ENCODE measurements at places on chromosomes 4 and X.

DNA sequence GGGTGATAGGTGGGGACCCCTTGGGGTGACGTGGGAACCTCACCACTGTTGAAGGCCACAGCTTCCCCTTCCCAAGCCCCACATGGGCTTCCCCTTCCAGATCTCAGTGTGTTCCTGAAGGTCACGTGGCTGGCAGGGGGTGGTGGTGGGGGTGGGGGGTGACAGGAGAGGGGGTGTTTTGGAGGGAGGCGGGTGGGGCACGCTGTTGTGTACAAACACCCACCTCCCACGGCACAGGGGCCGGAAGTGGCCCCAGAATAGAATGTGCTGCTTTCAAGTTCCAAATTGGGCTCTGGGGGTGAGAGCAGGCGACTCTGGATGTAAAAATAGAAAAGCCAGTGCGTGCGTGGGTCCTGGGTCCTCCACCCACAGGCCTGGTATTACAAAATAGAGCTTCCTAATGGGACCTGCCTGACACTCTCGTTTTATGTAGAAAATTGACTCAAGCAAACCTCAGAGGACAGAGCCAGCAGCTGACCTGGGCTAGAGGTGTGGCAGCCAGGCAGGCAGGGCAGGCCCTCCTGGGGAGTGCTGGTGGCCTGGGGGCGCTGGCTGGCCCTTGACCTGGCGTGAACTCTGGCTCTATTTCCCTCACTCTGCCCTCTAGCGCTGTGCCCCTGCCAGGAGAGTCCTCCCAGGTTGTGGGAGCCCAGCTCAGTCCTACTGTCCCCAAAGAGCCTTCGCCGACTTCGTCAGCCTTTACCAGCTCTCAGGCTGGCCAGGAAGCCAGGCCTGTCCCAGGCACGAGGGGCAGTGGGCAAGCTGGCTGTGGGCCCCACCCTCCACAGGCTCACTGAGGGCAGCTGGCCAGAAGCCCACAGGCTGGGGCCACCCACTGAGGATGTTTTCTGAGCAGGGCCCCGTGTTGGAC is 5.4 kb upstream of the SH3BP2 start:
- no peak for DNase-seq

- no peak for DNase-seq
Measured at GRCh38 chrX:15860921-15861320, 6.3 kb upstream of the AP1S2 start.

DNA sequence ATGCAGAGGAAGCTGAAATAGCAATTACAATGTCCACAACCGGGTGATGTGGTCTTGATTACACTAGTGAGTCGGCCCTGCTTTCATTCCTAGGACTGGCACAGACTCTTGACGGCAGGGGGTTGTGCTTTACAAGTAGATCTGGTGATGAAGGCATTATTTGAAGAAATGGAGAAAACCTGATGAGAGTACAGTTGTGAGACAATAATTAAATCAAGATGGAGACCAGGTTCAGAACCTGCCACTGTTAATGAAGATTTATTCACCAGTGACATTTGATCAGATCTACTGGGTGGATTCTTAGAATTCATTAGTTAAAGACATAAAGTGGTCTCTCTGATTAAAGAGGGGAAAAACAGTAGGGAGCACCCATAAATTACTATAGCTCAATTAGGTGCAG is 747.2 kb downstream of the STPG2 start:
- DNase-seq, result no peak

GRCh38 chr4:181018913-181019312 is 1224.3 kb upstream of the TENM3 start:
- no peak for DNase-seq

- no peak for DNase-seq
Measured at GRCh38 chr4:2849267-2850152, 5.9 kb downstream of the ADD1 start.

DNA sequence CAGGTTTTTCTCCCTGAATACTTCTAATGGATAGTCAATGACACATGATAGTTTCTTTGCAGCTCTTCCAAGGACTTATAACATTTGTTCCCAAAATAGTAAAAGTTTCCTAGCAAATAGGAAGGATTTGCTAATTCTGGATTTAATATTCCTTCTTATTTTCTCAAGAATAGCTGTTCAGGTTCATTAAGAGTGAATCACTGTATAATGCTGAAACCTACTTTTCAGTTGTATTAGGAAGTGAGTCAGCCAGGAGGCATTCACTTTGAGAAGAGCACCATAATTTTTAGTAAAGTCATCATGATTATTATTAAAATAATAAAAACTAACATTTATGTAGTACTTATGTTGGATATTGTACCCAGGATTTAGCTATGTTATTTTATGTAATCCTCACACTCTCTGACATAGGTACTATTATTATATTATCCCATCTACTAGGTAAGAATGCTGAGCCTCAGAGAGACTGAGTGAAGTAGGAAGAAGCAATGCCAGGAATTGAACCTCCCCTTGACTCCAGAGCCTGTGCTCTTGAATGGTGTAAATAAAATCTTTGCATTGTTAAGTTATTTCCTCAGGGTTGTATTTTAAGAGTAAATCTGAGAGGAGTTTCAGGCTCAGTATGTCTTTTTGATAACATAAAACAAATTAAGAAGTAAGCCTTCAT is 114.8 kb downstream of the REELD1 start:
- DNase-seq, result no peak

- DNase-seq, result no peak
Measured at GRCh38 chr4:182805321-182805720, 111.9 kb downstream of the DCTD start.

DNA sequence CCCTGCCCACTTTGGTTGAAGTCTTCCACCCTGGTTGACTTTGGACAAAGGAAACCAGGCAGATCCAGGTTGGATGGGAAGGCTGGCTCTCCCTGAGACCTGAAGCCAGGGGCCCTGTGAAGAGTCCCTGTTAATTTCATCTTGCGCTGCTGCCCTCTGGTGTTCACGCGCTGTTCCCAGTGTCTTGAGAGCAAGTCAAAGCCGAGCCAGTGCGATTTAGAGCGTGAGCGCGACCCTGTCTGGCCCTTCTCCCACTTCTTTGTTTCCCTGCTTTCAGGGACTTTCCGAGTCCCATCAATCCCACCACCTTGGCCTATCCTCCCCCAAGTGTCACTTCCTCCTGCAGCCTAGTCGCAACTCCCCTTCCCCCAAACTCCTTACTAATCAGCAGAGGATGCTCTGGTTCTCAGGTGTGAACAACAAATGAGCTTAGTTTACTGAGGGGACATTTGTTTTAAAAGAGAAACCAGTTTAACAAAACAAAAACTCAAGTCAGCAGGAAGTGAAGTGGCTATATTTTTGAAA is 25.8 kb upstream of the CHRNA9 start:
- peak; percentile 86 for DNase-seq

DNA sequence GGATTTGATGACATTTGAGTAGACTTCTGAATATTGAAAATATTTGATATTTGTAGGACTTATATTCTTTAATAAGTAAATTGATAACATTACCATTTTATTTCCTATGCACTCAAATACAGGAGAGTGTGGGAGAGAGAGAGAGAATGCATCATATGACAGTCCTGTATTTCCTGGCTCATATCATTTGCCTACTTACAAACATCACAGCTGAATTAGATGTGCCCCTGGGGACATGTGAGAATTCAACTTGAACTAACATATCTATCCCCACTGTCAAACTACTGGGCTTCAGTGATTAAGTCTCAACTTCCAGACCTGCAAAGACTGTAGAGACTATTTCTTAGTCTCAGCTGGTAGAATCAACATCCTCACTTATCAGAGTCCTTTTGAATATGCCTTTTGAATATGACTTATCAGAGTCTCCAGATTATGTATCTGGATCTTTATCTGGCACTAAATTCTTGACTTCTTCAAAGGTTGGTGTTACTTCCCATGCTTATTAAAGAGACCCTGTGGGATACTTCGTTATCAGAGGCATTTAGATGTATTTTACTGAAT is 75.5 kb downstream of the PABPC4L start:
- no peak for DNase-seq

DNA sequence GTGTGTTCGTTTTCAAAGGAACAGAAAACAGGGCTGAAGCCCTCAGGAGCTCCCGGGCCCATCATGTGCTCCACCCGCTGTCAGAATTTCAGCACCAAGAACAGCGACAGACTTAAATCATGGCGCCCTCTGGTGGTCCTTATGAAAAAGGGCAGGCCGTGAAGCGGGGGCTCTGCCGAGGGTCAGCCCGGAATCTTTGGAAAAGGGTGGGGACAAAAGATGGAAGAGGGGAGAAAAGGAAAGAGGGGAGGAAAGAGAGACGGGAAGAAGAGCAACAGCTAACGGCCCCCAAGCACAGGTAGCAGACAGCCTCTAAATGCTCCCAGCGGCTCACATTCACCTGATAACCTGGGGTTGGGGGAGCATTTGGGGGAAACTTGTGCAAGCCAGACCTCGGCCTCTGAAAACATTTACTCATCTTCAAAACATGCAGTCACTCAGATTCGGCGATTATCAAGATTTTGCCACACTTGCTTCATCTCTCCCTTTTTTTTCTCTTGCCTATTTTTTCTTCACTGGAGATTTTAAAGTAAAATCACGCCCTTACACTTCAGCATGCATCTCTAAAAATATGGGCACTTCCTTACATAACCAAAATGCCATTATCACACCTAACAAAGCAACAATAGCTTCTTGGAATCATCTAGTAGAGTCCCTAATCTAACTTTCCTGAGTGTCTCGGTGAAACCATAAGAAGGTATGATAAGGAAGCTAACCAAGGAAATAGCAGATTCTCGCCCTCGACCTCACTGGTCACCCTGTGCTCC is 28.1 kb upstream of the MAN2B2 start:
- DNase-seq, result peak; percentile 8

DNA sequence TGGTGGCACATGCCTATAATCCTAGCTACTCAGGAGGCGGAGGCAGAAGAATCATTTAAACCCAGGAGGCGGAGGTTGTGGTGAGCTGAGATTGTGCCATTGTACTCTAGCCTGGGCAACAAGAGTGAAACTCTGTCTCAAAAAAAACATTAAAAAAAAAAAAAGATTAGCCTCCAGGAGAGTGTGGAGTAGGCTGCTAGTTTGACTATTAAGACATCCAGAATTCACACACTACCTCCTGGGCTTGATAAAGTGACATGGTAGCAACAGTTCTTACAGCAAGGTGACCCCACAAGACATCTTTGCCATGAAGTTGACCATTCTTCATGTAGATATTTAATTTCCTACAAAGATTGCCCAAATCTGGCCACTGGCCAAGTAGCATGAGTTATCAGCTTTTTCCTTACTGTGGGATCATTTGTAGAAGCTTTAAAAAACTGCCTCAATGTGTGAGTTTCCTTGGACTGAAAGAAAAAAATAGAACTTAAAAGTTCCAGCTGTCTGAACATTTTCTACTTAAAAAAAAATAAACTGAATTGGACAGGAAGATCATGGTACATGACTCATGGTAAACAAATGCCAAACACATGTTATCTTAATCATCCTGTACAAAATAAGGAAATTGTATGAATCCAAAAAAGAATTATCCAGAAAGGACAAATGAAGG is 35.3 kb upstream of the SPRY1 start:
- DNase-seq, result no peak

DNA sequence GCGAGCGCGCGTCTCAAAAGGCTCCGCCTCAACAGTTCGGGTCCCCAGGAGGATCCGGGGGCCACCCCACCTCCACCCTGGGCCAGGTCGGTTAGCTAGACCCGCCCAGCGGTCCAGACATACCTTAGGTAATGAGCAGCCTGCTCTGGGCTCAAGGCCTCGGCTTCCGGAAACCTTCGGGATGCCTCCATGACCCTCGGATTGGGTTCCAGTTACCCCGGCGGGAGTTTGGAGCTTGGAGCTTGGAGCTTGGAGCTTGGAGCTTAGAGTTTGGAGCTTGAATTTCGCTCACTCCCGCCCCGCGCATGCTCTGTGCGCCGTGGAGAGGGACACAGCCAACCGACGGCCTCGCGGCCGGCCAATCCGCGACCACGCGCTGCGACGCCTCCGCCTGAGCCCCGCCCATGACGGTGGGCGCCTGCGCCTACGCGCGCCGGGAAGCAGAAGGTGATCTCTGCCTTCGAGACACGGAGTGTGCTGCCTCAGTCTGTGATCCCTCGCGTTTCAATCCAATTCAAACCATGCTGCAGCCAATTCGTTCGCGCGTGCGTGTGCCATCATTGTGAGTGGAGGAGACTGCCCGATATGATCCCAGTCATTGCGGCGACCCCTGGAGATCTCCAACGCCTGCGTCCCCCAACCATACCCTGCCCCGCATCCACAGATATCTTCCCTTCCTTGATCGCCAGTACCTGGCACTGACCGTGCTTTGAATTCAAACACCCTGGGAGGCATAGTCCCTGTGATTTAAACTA is at the start of gene ERCC6L:
TSS of gene ERCC6L (minus strand) at position 307 of the 755 bp plus-strand sequence. CDS start at position 191, 116 bp downstream.
- DNase-seq, result peak; percentile 55

DNA sequence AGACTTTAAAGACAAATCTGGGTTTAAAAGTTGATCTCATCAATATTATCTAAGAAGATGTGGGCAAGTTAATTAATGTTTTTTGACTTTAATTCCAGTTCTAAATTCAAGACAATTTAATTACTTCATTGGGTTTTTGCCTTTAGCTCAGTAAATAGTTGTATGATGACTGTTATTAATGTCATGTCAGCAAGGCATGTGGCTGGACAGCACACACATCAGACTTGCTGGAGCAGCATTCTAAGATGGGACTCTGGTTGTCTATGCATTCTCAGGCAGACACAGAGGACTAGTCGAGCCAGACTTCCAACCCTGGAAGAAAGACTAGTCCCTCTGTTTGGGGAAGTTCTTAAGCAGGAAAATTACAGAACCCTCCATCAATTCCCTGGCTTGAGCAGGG is 180.7 kb upstream of the GK2 start:
- DNase-seq, result no peak

DNA sequence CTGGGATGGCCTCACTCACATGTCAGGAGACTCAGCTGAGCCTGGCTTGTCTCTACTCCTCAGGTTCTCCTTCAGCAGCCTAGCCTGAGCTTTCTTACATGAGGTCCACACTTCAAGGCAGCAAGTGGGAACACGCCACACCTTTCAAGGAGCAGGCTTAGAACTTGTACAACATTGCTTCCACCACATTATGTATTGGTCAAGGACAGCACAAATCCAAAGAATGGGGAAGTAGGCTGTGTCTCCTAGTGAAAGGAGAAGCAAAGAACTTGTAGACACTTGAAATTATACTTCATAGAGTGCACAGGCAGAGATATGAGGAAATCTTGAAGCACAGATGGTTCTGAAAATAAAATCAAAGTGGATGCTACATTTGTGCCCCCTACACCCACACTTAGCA is 120.9 kb upstream of the NOCT start:
- no peak for DNase-seq

- DNase-seq, result no peak
Measured at GRCh38 chrX:40474645-40475044, 106.1 kb upstream of the ATP6AP2 start.

DNA sequence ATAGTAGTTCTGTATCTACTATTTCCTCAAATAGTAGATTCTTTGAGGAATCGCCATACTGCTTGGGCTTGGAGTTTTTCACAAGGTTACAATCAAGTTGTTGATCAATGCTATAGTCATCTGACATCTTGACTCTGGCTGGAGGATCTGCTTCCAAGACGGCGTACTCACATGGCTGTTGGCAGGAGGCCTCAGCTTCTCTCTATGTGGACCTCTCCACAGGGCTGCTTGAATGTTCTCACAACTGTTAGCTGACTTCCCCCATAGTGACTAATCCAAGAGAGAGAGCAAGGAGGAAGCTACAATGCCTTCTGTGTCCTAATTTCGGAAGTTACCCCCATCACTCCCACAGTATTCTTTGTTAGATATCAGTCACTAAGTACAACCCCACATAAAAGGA is 10.3 kb downstream of the EGFL6 start:
- DNase-seq, result no peak

Measured in stimulated activated CD4-positive, alpha-beta T cell treated with anti-CD3 and anti-CD28 coated beads, Interleukin-1b, Interleukin-23, amount 100 ng/mL, for 1 hour (primary cell).